ENCODE measurements at places on chromosomes 5 and 9.
A peak's percentile ranks its signal among the peaks of the same experiment; 100 is the strongest.

DNA sequence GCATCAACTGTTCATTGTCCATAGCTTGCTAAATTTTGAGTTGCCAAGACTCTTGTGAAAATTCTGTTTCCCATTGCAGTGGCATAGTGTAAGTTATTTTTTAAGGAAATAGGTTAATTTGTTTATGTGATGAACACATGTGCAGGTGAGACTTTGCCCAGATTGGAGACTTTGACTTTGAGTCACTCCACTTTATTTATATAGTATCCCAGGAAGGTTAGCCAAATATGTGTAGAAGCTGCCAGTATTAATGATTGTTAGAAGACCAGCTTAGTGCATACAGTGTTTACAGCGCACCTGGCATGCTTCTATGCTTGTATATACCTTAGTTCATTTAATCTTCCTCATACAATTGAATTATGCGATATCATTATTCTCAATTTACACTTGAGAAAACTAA lies 51.0 kb downstream of the MTAP start:
- no peak for DNase-seq

GRCh38 chr9:129036241-129036922 lies at the start of gene MIGA2:
Gene MIGA2, plus strand, starts transcription at chr9:129036626. Its CDS starts 3,969 bp downstream, at chr9:129040595.
- DNase-seq = peak; percentile 99

GRCh38 chr9:18851069-18851795 lies 181.8 kb downstream of the SAXO1 start:
- no peak for DNase-seq

- DNase-seq = no peak
Measured at GRCh38 chr9:14401911-14402310, 88.0 kb upstream of the NFIB start.

GRCh38 chr9:98552331-98552730 lies 156.4 kb downstream of the GABBR2 start:
- no peak for DNase-seq

GRCh38 chr5:45793638-45794532 lies 97.7 kb upstream of the HCN1 start:
- DNase-seq = no peak

GRCh38 chr5:15850939-15851341 lies 328.7 kb downstream of the MARCHF11 start:
- DNase-seq = no peak

GRCh38 chr5:150217038-150217437 lies 27.2 kb downstream of the SLC6A7 start:
- no peak for DNase-seq

- no peak for DNase-seq
Measured at GRCh38 chr9:83441390-83441789, 96.8 kb downstream of the FRMD3 start.

DNA sequence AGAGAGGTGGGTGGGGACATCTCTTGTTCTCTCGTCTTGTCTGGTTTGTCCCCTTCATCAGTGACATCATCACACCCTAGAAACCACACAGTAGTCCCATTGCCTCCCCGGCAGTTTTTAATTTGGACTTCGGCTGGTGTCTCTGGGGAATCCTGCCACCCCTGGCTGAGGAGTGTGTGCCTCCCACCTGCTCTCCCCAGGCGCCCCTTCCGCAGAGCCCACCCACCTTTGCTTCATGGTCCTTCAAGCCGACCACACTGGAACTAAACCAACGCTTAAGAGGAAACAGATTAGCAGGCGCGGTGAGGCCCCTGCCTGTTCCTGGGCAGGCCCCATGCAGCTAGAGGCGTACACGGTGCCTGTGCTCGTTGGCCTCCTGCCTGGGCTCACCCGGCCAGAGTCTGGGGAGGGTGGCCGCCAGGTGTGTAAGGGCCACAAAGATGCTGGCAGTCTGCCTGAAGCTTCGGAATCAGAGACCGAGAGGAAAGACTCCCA lies 107.6 kb upstream of the SPRY4 start:
- no peak for DNase-seq

- no peak for DNase-seq
Measured at GRCh38 chr5:54868511-54869483, 116.6 kb downstream of the ESM1 start.

DNA sequence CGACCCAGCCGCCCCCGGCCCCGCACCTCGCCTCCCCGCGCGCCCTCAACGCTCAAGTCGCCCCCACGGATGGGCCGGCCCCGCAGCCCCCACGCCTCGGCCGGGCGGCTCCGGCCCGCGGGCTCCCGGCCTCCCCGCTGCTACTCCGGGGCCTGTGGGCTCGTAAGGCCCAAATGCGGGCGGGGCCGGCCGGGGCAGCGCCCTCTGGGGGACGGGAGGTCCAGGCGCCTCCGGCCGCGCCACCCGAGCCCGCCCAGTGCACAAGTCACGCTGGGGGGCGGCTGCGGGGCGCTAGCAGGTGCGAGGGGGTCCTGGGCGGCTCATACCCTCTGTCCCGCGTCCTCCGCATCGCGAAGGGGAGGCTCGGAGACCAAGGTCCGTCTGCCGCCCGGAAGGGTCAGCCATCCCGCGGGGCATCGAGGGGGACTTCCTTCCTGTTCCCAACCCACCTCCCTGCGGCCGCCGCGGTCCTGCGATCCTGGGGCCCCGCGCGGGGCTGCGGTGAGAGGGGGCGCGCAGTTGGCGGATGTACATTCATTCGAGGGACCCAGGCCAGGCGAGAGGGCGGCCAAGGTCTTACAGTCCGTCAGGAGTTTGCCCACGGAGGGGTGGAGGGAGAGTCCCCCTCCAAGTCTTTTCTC lies at the start of gene CIZ1:
Gene CIZ1, minus strand, starts transcription at position 167 of the 641 bp plus-strand sequence. CDS start 715 bp downstream, outside the sequence.
- peak; percentile 77 for DNase-seq

DNA sequence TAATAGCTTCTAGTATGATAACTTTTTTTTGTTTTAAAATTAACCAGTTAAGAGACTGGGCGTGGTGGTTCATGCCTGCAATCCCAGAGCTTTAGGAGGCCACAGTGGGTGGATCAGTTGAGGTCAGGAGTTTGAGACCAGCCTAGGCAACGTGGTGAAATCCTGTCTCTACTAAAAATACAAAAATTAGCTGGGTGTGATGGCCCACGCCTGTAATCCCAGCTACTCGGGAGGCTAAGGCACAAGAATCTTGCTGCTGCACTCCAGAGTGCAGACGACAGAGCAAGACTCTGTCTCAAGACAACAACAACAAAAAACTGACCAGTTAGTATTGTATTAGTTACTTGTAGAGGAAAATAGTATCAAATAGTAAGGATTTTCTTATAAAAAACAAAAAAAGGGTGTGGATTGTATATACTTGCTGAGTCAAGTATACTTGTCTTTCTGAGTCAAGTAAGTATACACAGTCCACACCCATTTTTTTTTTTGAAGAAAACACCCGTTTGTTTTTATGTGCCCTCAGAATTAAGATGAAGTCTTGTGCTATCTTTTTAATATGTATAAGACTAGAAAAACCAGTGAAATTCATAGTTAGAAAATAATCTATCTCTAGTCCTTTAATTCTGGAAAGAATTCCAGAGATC lies 25.3 kb downstream of the UBAP1 start:
- DNase-seq = no peak

GRCh38 chr9:96651626-96652025 lies 3.5 kb downstream of the PRXL2C start:
- DNase-seq = peak; percentile 15

DNA sequence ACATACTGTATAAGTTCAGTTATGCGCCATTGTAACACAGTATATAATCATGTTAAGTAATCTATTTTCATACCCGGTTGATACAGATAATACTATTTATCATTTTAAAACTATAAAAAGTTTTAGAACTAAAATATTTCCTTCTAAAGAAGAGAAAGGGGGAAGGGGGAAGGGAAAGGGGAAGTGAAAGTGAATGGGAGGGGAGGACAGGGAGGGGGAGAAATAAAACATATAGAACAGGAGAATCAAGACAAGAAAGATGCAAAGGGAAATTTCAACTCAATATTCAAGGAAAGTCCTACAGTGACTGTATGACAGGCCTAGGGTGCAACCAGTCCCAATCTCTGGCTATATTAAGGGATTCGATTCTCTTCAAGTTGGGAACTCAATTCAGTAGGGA lies 1278.8 kb downstream of the MAT2B start:
- no peak for DNase-seq

DNA sequence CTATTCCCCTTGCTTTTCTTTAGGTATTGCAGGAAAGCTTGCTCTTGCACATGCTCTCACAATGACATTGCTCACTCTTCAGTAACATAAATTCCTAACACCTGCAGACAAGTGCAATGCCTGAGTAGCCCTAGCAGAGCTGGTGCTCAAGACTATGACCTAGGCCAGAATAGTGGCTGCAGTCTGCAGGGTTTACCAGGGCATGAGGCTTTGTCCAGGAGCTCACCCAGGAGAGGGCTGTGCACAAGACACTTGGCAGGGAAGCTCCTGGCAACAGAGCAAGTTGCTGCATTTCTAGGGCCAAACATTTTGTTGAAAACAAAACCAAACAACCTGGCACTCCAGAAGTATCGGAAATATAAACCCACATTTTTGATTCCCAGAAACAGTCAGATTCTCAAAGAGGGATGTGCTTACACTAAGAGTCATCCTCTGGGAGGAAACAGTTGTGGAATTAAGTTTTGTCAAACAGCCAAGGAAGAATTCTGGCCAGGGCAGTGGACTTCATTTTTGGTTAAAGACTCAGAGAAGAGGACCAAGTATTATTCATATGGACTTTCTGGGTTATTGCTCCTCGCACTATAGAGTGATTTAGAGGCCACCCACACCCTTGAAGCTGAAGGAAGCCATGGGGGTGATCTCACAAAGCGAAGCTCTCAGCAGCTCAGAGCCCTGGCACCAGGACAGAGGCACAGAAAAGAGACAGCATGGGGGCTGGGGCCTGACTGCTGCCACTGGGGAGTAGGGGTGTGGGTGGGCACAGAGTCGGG lies 44.9 kb downstream of the MACROH2A1 start:
- peak; percentile 95 for DNase-seq

DNA sequence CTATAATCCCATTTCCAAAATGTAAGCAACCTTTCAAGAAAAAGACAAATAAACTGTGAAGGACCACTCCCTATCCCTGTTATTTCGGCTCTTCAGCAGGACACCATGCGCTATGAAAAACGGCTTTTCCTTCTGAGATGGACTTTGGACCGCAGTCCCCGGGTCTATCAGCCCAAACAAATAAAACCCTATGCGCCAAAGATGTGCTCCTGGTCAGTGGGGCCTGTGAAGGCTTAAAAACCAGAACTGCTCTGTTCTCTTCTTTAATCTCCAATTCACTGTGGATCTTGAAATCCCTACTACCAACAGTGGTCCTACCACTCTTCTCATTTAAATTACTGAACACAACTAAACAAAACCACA lies 33.3 kb downstream of the RAPGEF1 start:
- no peak for DNase-seq

DNA sequence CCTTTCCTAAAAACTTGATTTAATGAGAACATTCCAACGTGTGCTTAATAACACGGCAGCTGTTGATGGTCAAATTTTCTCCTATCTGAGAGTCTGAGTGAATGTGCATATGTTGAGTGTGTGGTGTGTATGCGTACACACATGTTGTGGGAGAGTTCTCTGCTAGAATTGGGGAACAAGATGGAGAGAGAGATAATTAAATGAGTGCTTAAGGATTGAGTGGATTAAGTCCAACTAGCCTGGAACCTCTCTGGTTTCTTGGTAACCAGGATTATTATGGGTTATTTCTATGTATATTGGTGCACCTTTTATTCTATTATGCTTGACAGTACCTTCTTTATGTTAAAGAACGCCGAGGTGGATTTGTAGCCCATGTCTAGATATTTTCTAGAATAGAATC lies 36.4 kb upstream of the TNFAIP8 start:
- DNase-seq = no peak

DNA sequence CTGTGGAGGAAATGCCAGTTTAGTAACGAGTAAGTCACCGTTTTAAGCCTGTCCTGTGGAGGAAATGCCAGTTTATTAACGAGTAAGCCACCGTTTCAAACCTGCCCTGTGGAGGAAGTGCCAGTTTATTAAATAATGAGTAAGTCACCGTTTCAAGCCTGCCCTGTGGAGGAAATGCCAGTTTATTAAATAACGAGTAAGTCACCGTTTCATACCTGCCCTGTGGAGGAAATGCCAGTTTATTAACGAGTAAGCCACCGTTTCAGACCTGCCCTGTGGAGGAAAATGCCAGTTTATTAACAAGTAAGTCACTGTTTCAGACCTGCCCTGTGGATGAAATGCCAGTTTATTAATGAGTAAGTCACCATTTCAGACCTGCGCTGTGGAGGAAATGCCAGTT lies 18.9 kb upstream of the PDCD6 start:
- DNase-seq = no peak

- DNase-seq = no peak
Measured at GRCh38 chr9:107059220-107059619, 196.3 kb downstream of the ZNF462 start.

DNA sequence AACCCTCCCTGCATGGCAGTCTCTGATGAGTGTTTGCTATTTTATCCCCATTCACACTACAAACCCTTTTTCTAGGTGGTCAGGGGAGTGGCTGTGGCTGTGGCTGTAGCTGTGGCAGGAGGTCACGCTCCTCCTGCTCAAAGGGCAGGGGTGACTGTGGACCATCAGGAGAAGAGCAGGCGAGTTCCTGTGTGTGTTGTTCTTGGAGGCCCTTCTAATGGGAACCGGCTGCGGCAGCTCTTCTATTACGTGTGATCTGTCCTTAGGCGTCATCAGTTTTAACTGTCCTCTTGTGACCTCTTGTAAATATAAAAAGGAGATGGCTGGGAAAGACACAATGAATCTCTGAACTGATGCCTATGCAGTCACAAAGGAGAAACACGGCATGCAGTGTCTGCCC lies 65.1 kb downstream of the ANKH start:
- peak; percentile 87 for DNase-seq

DNA sequence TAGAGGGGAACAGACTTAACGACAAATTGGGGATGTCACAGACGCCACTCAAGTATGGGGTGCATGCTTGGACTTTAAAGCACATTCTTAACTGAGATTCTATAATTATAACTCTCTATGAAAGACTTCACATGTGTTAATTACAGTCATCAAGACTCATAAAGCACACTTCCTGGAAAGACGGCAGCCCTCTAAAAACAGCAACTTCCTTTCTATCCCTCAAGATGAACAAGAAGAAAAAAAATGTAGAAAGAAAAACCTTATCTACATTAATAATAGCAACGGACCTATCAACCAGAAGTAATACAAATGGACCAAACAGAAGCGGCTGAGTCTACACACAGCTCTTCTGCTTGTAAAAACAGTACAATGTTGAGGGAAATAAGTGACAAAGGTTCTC lies 21.2 kb downstream of the GNAQ start:
- no peak for DNase-seq

DNA sequence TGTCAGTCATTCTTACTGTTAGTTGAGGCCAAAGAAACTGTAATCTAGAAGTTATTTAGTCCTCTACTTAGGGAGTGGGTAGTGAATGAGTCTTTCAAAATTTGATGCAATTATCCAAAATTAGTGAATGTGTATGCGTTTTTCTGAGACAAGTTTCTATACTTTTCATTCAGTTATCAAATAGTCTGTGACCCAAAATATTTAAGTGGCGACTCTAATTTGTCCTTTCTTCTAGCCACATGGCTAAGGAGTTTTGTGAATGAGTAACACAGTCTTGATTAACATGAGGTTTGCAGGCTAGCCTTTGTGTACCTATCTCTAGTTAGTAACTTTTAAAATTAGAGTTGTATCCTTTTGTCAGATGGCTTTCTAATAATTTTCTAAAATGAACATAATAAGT lies 45.6 kb downstream of the COMMD10 start:
- peak; percentile 74 for DNase-seq

Measured in EL (cell line).